ENCODE measurements at places on chromosomes 1 and 21.
A peak's percentile ranks its signal among the peaks of the same experiment; 100 is the strongest.

DNA sequence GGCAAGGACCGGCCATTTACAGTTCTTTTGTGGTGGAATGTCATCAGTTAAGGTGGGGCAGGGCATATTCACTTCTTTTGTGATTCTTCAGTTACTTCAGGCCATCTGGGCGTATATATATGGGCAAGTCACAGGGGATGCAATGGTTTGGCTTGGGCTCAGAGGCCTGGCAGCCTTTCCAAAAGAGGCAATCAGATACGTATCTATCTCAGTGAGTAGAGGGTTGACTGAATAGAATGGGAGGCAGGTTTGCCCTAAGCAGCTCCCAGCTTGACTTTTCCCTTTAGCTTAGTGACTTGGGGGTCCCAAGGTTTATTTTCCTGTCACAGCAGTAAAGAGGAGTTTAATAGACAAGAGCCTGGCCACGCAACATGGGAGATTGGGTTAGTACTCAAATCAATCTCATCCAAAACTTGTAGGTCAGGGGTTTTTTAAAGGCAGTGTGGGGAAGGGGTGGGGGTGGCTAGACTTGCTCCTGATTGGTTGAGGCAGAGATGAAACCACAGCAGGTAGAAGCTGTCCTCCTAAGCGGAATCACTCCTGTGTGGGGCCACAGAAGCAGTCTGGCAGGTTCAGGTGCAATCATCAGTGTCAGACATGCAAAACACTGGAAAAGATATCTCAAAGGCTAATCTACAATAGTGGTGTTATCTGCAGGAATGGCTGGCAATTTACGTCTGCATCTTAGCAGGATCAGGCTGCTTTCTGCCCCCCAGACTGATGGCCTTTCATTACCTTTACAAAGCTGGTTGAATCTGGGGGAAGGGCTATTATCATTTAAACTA is 112.9 kb downstream of the TLR5 start:
- DNase-seq = no peak

DNA sequence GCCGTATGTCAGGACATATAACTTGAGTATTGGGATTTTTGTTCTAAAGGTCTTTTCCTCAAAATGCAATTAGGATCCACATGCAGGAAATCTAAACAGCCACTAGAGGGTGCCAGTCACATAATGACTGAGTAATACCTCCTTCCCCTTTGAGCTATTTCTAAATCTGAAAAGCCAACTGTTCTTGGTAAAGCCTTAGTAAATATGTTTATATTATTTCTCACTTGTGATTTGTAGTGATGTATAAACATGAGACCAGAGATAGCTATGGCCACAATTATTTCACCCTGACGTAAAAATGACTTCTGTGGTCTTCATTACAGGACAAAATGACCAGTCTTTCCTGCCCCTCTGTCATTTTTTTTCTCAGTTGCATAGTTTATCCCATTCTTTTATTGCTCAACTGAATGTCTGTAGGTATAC is 41.0 kb upstream of the DR1 start:
- DNase-seq = peak; percentile 14

- DNase-seq = no peak
Observed at GRCh38 chr1:183769956-183770815, 34.7 kb upstream of the RGL1 start.

GRCh38 chr1:70403759-70404158 is 7.3 kb upstream of the CTH start:
- no peak for DNase-seq

GRCh38 chr1:162854245-162854882 is 6.6 kb downstream of the CCDC190 start:
- DNase-seq = no peak

- peak; percentile 99 for DNase-seq
Observed at GRCh38 chr1:8373581-8374241, 55.8 kb downstream of the SLC45A1 start.

DNA sequence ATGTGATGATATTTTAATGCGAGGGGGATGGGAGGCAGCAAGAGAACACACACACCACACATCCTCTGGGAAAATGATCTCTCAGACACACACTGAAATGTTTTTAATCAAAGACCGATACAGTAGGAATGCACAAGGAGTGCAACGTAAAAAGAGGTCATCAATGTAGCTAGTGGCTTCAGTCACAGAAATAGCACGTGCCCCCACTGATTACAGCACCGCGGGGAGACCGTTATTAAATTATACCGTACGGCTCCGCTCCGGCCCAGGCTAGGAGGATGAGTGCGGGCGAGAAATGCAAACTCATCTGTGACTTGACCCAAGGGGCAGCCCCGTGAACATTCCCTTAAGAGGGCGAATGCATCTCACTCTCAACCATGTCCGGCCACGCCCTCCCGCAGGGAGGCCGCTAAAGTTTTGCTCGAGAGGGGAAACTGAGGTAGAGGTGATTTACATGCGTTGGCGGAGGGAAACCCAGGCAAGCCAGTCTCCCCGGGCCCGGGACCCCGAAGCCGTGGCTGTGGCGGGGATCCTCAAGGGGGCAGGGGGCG is 552 bp downstream of the UBR4 start:
- DNase-seq = no peak

GRCh38 chr1:227794817-227795192 is 20.7 kb upstream of the PRSS38 start:
- no peak for DNase-seq

DNA sequence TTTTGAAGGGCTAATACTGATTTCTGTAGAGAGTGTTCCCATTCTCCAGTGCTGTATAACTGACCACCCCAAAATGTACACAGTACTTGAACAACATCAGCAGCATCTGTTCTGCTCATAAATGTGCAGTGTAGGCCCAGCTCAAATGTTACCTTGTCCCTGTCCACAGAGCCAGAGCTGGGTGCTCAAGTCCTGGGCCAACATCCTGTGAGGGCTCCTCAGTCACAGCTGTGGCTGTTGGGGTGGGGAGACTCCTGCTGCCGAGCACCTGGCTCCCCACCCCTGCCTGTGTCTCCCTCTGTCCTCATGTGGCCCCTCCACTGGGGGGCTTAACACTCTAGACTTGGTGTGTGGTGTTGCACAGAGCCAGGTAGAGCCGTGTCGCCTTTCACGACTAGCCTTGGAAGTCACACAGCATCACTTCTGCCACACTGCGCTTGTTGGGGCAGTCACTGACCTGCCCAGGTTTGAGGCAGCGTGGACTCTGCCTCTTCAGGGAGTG is 30.5 kb downstream of the DIP2A start:
- DNase-seq = no peak

DNA sequence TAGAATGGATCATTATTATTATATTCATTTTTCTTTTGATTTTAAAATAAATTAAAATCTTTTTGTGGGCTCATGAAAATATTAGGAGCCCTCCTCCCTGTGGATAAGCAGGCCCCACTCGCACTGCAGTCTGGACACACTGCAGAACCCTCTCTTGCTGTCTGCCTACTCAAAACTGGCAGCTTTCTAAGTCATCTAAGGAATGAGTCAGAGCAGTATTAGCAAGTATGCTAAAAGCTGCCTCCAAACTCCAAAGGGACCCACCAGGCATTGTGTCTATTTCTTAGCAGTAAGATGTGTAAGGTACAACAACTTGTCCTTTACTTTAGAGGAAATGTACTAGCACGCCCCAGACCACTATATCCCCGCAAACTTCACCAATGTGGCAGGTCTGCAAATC is 108.8 kb downstream of the SYF2 start:
- no peak for DNase-seq

DNA sequence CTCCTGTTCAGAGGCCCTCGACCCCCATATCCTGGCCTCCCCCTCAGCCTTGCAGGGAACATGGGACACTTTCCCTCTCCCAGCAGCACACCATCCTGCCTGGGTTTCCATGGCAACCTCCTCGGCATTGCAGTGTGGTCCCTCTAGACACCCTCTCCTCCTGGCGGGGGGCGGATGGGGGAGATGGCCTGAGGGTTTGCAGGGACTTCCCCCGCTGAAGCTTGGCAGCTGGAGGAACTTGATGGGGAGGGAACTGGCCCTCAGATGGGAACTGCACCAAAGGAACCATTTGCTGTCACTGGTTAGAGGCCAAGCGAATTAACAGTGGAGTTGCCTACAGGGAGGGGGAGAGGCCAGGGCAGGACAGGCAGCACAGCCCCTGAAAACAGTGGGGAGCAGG is 28.7 kb downstream of the RIMS3 start:
- no peak for DNase-seq

DNA sequence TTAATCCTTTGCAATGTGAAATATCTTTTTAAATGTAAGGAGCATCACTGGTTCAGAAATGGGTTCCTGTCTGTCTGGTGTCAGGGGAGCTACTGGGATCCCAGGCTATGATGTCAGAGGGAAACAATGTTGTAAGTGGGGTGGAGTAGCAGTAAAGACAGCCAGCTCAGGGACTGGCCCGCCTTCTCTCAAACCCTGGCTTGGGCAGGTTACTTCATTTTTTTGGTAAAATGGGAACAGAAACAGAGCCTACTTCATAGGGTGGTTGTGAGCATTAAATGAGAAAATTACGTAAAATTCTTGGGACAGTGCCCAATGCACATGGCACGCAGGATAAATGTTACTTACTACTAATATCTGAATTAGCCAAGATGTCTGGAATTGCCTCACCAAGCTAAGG is 30.7 kb upstream of the IL20 start:
- DNase-seq = no peak

- DNase-seq = no peak
Observed at GRCh38 chr1:229370601-229371021, 27.8 kb upstream of the CCSAP start.

- DNase-seq = no peak
Observed at GRCh38 chr1:50929376-50929958, 30.6 kb downstream of the FAF1 start.

DNA sequence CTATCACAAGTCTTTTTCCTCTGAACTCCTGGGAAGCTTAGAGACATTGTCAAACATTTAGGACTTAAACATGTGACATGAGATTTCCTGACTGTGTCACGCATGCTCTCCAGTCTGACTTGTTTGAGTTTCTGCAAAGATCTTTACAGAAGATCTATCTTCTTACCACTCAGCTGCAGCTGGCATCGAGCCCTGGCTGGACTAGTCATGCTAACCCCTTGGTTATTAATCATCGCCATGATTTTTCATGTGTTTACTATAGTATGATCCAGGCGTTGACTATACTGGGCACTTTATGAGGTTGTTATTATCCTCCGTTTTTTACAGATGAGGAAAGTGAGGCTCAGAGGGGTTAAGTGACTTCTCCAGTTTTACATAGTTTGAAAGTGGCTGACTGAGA is 18.1 kb upstream of the IRF2BP2 start:
- DNase-seq = no peak

- no peak for DNase-seq
Observed at GRCh38 chr21:38242061-38242460, 14.7 kb upstream of the KCNJ15 start.

DNA sequence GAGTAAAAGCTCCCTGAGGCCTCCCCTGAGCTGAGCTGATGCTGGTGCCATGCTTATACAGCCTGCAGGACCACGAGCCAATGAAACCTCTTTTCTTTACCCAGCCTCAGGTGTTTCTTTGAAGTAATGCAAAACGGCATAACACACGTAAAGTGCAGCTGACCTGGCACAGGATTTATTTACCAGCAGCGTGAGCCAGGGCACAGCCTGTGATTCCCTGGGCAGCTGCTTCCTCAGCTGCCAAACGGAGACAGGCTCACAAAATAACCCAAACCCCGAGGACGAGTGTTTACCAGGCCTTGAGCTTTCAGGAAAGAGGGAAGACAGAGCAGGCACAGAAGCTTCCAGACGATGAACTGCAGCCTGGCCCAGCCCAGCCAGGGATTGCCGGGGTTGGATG is 120.6 kb upstream of the ARHGEF16 start:
- peak; percentile 91 for DNase-seq

DNA sequence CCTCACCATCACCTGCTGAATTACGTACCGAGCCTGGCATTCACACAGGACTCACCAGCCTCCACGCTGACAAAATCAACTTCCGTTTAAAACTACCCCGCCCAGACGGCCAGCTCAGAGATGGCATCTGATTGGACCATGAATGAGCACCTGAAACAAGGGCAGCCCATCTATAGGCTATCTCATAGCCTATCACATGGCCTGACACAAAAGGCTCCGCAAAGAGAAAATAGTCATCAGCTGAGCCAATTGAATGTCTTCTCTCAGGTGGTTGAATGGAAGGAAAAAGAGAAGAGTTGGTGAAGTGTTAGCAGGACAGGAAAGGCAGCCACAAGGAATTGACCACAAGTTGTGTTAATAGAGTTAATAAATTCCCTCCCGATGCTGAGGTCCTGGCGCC is 50.6 kb upstream of the ZC3H12A start:
- no peak for DNase-seq

- DNase-seq = no peak
Observed at GRCh38 chr21:44269090-44269489, 7.4 kb upstream of the DNMT3L start.

DNA sequence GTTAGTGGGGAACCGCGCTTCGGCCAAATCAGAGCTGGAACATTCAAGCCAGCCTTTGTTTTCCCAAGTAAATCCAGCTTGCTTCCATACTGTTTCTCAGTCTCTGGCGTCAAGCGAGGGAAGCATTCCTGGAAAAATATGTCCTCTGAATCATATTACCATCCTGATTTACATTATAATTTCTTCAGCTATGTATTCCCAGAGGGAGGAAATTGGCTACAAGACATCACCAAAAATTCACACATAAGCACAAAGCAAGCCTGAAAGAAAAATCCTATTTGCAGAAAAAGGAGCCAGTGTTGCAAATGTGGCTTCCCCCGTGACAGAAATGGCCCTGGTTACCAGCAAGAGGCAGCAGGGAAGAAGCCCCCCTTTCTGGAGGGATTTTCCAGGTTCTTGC is 233.3 kb downstream of the KCNJ6 start:
- DNase-seq = no peak

DNA sequence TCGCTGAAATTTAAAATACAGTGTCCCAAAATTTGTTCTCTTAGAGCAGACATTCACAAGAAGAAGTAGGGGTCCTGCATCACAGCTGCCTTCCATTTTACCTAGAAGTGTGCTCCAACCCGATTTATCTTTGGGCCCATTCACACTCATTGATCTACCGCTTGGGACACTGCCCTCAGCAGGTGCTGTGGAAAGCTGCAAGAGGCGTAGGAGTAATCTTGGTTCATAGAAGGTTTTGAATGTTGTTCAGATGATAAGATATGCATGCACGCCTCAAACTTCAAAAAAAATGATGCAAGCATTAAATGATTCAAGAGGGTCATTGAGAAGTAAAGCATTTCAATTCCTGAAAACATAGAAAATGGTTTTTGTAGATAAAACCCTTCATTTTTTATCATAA is 18.6 kb upstream of the C1orf105 start:
- no peak for DNase-seq

DNA sequence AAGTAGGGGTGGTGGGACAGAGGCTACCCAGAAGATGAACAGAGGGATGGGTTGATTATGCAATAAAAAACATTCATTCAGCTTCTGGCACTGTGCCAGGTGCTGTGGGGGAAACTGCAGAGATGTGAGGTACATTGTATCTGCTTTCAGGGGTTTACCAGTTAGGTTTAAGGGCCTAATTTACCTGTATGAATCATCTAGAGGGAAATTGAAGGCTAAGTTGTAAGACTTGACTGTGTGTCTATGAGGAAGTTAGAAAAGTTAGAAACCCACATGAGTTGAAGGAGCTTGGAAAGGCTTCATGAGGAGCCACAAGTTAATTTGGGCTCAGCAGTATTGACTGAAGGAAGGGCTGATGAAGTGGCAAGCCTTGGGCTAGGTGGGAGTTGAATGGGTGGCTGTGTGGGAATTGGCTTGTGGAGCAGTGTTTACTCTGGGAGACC is 36.7 kb upstream of the APOBEC4 start:
- no peak for DNase-seq

Measured in DMS79 (cell line).